Stimulated activated CD8-positive, alpha-beta memory T cell treated with anti-CD3 and anti-CD28 coated beads, Interleukin-4, amount 100 ng/mL, for 4 hours (primary cell): ENCODE measurements at places on chromosomes 5 and 9.

- no peak for DNase-seq
These were observed 65.3 kb upstream of the ADRB2 start for GRCh38 chr5:148760945-148761638.

DNA sequence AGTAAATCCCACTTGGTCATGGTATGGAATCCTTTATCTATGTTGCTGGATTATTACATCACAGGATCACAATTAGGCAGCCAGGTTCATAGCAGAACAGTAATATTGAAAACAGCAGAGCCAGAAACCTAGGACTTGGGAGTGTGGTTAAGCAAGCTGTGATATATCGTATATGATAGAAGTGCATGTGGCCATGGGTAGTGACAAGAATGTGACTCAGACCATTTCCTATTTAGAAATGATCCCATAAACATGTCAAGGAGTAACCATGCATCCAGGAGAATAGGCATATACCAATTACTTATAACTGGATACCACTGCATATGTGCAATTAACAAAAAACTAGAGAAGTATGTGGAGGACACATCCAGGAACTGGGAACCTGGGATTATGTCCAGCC lies 31.2 kb downstream of the AMBP start:
- DNase-seq = no peak

GRCh38 chr5:134937526-134937925 lies 30.2 kb upstream of the CATSPER3 start:
- no peak for DNase-seq

DNA sequence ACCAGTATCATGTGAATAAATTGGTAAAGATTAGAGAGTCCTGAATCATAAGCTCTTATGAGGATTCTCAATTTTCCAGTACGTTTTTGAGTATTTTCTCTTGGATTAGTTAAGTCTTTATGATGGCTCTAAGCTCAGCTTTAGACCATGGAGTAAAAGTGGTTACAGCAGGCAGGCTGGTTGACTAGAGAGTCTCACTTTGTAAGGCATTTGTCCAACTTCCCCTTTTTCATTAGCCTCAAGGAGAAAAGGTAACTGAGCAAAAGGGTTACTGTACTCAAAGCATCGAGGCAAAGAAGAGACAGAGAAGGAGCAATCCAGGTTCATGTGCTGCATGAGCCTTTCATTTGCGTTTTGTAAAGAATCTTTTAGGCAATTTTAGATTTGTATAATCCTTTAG lies 8.5 kb downstream of the NOP16 start:
- no peak for DNase-seq
